ENCODE measurements at places on chromosomes 2 and 18. TPM values are rescaled to one million over a fixed set of nuclear protein-coding genes. Genes with fewer than 3 reads are reported as not detected.

Gene MC2R
- polyA plus RNA-seq, result not detected

Gene C18orf54
- polyA plus RNA-seq, result 2.6 TPM

Gene FKBP7
- polyA plus RNA-seq, result 11.2 TPM

Gene RSAD2
- 0.18 TPM for polyA plus RNA-seq

Gene SFTPB
- polyA plus RNA-seq, result not detected

GRCh38 chr18:26550998-26551694 is 2.8 kb upstream of the KCTD1 start:
- H3K27me3 ChIP-seq, result peaks cover 53% of the 10 kb centered on the region
- DNase-seq, result no peak
- H3K4me3 ChIP-seq, result no peak overlapping the region
- no peaks in the 10 kb centered on the region for H3K36me3 ChIP-seq
- H3K4me1 ChIP-seq, result peaks cover 25% of the 10 kb centered on the region
- H3K27ac ChIP-seq, result no peak overlapping the region

GRCh38 chr2:82913566-82913965 is 1545.5 kb downstream of the SUCLG1 start:
- no peaks in the 10 kb centered on the region for H3K27me3 ChIP-seq
- no peak overlapping the region for H3K27ac ChIP-seq
- no peaks in the 10 kb centered on the region for H3K36me3 ChIP-seq
- H3K4me3 ChIP-seq, result no peak overlapping the region
- DNase-seq, result no peak
- H3K4me1 ChIP-seq, result no peaks in the 10 kb centered on the region

DNA sequence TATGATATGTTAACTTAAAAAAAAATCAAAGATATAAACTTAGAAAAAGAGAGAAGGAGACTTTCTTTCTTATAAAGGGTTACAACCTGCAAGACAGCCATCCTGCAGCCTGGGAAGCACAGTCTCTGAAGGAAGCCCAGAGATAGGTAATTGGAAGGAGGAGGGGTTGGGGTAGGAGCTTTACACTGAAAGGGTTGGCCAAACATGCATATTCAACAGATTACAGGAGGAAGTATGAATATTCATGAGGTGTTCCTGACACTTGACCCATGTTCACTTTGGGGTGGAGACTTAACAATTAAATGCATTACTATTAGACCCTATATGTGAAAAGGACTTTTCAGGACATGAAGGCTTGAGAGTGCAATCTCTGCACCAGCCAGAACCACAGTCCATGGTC is 71.7 kb upstream of the CDH2 start:
- no peak overlapping the region for H3K4me3 ChIP-seq
- no peaks in the 10 kb centered on the region for H3K36me3 ChIP-seq
- no peak overlapping the region for H3K27ac ChIP-seq
- no peaks in the 10 kb centered on the region for H3K27me3 ChIP-seq
- H3K4me1 ChIP-seq, result no peaks in the 10 kb centered on the region
- no peak for DNase-seq

- no peak for DNase-seq
- H3K27me3 ChIP-seq, result no peaks in the 10 kb centered on the region
- no peak overlapping the region for H3K27ac ChIP-seq
These were observed 262.0 kb downstream of the MEIS1 start for GRCh38 chr2:66696886-66697285.

DNA sequence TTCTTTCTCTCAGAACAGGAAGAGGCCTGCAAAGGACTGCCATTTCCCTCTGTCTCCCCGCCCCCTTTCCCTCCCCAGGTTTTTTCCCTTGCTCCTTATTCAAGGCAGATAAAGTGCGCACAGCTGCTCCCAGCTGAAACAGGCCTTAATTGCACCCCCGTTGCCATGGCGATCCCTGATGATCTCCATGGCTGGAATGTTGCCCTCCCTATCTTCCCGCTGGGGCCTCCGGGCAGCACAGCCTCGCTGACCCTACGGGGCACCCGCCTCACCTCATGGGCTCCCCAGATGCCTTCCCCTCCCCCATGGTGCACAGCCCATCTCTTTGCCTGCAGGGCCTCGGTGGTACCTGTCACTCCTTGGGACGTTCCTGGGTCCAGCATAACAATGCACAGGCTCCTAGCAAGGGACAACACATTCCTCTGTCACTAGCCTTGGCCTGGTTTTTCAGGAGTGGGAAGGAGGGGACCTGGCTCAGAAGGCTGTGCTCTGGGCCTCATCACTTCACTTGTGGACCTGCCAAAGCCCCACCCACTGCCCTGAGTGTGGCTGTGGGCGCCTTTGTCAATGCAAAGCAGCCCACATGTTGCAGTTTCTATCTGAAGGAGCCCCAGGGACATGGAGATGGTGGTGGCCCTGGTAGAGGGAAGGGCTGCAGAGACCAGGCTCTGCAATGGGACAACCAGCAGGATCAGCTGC is 115.0 kb downstream of the CELF4 start:
- no peak overlapping the region for H3K27ac ChIP-seq
- H3K36me3 ChIP-seq, result no peaks in the 10 kb centered on the region
- H3K4me1 ChIP-seq, result no peaks in the 10 kb centered on the region
- DNase-seq, result no peak
- no peaks in the 10 kb centered on the region for H3K27me3 ChIP-seq

DNA sequence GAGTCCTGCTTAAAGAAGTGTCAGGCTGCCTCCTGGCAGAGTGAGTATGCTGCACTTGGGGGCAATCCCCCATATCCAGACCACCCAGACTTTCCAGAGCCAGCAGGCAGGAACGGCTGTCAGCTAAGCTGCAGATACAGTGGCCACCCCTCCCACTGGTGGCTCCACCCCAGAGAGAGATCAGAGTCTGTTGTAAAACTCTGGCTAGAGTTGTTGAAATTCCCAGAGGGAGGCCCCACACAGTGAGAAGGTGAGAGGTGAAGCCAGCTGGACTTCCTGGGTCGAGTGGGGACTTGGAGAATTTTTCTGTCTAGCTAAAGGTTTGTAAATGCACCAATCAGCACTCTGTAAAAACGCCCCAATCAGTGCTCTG is 533.8 kb upstream of the ACVR2A start:
- H3K27ac ChIP-seq, result no peak overlapping the region
- H3K27me3 ChIP-seq, result no peaks in the 10 kb centered on the region

DNA sequence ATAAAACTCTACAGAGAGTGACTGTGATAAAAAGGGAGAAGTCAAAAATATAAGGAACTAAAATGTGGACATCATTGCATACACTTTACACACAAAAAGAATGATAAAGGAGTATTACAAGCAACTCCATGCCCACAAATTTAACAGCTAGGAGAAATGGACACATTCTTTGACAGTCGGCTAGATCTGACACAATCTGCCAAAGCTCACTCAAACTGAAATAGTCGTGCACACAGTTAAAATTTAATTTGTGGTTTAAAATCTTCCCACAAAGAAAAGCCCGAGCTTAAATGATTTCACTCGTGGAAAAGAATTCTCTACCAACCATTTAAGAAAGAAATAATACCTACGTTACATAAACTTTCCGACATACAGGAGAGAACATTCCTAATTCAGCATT is 132.4 kb downstream of the ZAP70 start:
- DNase-seq, result no peak
- H3K36me3 ChIP-seq, result no peaks in the 10 kb centered on the region
- no peak overlapping the region for H3K27ac ChIP-seq
- no peaks in the 10 kb centered on the region for H3K27me3 ChIP-seq
- H3K4me3 ChIP-seq, result no peak overlapping the region

DNA sequence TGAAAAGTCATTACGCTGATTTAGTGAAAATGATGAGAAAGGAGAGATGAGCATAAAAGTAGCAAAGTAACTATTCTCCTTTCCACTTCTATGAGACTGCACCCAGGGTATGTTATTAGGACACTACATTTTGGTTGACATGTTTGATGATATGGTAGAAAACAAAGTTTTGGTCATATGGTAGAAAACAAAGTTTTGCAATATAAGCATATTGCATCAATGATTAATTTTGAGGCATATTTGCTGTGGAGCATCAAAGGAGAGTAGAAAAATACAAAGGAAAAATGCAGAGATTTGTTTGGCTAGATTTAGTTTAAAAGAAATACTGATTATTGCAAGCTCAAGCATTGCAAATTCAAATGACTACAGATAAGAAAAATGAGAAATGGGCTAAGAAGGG is 182.1 kb downstream of the KCNH7 start:
- H3K27ac ChIP-seq, result no peak overlapping the region
- H3K4me1 ChIP-seq, result no peaks in the 10 kb centered on the region
- no peak for DNase-seq
- no peaks in the 10 kb centered on the region for H3K36me3 ChIP-seq
- H3K27me3 ChIP-seq, result no peaks in the 10 kb centered on the region
- no peak overlapping the region for H3K4me3 ChIP-seq

- H3K27me3 ChIP-seq, result no peaks in the 10 kb centered on the region
- no peaks in the 10 kb centered on the region for H3K36me3 ChIP-seq
- no peaks in the 10 kb centered on the region for H3K4me1 ChIP-seq
- no peak overlapping the region for H3K27ac ChIP-seq
- no peak overlapping the region for H3K4me3 ChIP-seq
These were observed 87.7 kb downstream of the TMEM18 start for GRCh38 chr2:589281-590130.

DNA sequence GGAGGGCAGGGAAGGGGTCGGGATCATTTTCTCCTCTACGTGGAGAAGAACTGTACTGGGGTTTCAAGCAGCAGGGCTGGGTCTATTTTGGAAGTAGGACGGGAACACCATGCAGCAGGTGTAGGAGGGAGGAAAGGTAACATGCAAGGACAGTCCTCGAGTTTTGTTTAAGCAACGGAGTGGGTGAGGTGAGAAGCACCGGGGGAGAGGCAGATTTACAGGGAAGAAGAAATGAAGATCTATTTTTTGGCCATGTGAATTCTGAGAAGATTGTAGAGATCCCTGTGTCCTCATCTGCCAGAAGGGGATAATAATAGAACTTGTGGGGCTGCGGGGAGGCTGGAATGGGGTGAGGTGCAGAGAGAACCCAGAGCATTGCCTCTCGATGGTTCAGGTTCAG is 85.6 kb downstream of the INPP5D start:
- H3K36me3 ChIP-seq, result peaks cover 5% of the 10 kb centered on the region
- H3K4me3 ChIP-seq, result no peak overlapping the region
- DNase-seq, result no peak
- H3K4me1 ChIP-seq, result no peaks in the 10 kb centered on the region
- H3K27ac ChIP-seq, result no peak overlapping the region

- DNase-seq, result no peak
- no peaks in the 10 kb centered on the region for H3K27me3 ChIP-seq
- peaks cover 13% of the 10 kb centered on the region for H3K4me1 ChIP-seq
- peaks cover 5% of the 10 kb centered on the region for H3K36me3 ChIP-seq
- no peak overlapping the region for H3K4me3 ChIP-seq
These were observed 6.5 kb downstream of the NAGK start for GRCh38 chr2:71074893-71075395.

DNA sequence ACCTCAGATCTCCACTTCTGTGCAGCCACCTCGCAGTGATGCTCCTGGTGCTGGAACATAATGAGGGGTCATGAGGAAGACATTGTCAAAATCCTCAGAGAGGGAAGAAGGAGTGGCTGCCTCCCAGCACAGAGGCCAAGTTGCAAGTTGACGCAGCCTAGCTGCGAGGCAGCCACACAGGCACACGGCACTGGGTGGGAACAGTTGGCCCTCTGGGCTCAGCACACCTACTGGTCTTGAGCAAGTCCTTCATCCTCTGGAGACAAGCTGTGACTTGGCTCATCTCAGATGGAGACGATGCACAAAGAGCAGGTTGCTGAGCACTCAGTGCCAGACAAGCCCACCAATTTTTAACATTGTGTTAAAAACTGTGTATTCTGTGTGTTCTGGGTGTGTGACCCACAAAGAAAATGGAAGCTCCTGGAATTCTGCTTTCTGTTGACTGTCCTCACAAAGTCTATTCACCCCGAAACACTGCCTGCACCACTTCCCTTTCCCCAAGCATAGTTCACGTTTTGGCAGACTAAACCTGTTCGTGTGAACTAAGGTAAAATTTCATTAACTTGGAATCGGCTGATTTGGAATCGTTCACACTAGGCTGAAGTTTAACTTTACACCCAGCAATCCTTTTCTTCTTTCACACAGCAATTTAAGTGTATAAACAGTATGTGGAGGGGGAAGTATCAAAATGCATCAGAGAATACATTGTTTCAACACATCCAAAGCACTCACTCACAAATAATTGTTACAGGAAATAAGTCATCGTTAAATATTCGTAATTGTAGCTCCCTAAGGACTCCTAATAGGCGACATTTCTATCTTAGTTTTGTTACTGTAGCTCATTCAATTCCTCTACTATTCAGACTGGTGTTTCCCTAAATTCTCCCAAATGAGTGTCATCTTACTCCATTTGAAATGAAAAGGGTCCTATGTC is 266.6 kb upstream of the ID2 start:
- no peak overlapping the region for H3K27ac ChIP-seq
- no peaks in the 10 kb centered on the region for H3K4me1 ChIP-seq
- H3K36me3 ChIP-seq, result no peaks in the 10 kb centered on the region
- DNase-seq, result no peak
- H3K27me3 ChIP-seq, result no peaks in the 10 kb centered on the region

DNA sequence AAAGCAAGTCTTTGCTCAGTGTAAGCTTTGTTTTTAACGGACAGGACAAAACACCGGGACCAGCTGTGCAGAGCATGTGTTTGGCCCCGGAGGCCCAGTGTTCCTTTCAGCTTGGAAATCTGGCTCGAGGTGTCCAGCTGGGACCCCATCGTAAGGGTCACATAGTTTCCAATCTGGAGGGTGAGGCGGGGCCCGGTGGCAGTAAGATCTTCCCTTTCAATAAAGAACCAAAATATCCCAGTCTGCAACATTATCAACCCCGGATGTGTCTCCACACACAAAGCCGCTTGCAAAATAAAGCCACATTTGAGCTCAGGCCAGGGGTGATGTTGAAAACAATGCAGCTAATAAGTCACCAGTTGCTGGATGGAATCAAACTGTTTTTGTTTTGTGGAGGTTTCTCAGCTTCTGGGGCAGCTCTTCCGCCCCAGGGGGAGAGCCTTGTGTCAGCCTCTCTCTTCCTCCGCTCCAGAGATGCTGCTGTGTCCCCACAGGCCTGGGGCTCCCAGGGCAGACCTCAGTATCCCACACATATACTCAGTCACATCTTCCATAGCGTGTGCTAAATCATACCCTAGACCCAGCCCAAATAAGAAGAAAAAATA is 138.6 kb upstream of the GLI2 start:
- H3K27ac ChIP-seq, result no peak overlapping the region
- no peaks in the 10 kb centered on the region for H3K27me3 ChIP-seq
- H3K36me3 ChIP-seq, result no peaks in the 10 kb centered on the region
- DNase-seq, result peak; percentile 45
- no peaks in the 10 kb centered on the region for H3K4me1 ChIP-seq
- H3K4me3 ChIP-seq, result no peak overlapping the region

- H3K36me3 ChIP-seq, result no peaks in the 10 kb centered on the region
- no peak overlapping the region for H3K27ac ChIP-seq
- H3K4me1 ChIP-seq, result no peaks in the 10 kb centered on the region
- no peaks in the 10 kb centered on the region for H3K27me3 ChIP-seq
These were observed 208.4 kb downstream of the LNPK start for GRCh38 chr2:175793648-175794047.
